Prostate gland (tissue), 2 donors: ENCODE measurements at places on chromosomes 2 and 18.

DNA sequence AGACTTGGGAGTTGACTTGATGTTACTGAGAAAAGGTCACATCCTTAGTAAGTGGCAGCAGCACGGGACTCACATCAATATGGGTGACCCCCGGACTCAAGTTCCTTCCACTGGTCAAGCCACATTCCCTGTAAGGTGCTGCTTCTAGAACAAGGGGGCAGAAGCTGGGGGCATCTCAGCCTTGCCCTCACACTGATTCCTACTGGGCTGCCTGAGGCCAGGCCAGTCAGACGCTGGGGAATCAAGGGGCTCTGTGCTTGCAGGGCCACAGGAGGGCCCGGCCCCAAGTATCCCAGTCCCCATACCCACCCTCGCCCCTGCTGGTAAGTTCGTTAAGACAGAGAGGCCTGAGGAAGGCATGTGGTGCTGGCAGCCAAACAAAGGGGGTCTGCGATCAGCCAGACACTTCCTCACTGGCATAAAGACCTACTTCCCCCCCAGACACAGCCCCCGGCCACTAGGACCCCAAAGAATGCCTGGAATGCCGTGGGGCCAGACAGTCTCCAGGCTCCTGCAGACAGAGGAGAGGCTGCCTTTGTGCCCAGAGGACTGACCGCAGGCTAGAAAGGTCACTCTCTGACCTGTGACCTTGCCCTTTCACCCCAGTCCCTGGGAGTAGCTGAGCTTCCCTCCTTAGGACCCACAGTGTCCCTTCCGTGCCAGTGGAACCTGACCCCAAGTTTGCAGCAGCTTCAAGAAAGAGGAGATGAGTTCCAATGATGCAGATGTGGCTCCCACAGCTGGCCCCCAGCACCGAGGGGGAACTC is 83.6 kb downstream of the HS1BP3 start:
- DNase-seq: no peak

DNA sequence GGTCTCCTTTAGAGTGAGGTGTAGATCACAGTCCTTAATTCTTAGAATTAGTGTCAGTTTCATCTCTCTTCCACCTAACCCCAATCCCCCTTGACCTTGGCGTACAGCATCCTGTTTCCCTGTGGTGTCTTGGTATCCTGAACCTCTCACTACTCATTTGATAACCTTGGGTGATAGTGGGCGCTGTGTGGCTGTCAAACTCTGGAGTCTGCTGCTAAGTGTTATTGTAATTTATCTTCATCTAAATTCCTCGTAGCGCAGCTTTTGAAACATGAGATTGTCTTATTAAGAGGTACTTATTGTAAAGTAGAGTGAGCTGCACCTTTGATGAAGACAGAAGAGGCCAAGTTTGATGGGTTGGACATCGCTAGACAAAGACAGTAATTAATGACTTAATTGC is 222.6 kb upstream of the SPRED2 start:
- DNase-seq: no peak

- DNase-seq: no peak
Observed at GRCh38 chr2:17540813-17541530, 476 bp downstream of the VSNL1 start.

DNA sequence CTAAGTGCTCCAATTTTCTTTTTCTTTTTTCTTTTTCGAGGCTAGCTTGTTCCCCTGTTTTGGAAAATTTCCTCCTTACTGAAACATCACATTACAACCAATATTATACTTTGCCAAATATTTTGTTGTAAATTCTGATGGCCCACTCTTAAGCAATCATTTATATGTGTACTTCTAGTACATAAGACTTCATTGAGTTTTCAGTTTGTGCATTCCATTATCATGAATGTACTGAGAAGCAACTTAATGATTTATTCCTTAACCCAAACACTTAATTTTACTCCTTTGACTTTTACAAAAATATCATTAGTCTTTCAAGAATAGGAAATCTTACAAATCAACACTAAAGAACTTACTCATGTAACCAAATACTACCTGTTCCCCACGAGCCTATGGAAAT is 242.4 kb downstream of the ARHGAP15 start:
- DNase-seq: no peak

GRCh38 chr2:128320192-128320905 is 1.7 kb upstream of the HS6ST1 start:
- DNase-seq: no peak

DNA sequence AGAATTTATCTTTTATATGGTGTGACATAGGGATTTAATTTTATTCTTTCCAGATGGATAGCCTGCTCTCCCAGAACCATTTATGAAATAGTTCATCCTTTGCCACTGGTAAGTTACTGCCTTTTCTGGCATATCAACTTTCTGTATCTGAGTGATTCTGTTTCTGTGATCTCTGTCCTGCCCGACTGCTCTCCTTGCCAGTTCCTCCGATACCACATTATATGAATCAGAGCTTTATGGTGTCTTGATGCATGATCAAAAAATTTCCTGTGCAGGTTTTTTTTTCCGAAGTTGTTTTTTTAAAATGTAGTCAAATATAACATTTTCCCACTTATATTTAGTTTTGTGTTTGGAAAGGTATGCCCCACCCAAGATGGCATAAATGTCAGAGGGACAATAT is 242.5 kb downstream of the CYP26B1 start:
- DNase-seq: no peak

- no peak for DNase-seq
Observed at GRCh38 chr2:74694281-74694680, 40.2 kb downstream of the SEMA4F start.
